ENCODE measurements at places on chromosomes 5 and 9.

DNA sequence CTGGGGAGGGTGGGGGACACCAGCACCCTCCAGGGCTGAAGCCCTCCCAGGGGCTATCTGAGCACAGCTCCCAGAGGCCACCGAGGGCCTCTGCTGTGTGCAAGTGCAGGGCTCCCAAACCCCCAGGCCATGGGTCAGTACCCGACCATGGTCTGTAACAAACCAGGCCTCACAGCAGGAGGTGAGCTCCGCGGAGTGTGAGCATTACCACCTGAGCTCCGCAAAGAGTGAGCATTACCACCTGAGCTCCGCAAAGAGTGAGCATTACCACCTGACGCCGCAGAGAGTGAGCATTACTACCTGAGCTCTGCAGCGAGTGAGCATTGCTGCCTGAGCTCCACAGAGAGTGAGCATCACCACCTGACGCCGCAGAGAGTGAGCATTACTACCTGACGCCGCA lies 152.9 kb upstream of the IRX2 start:
- DNase-seq: no peak

GRCh38 chr9:134359493-134360179 lies 33.4 kb downstream of the RXRA start:
- no peak for DNase-seq

GRCh38 chr5:150085191-150085912 lies 1.0 kb downstream of the CSF1R start:
- DNase-seq: no peak

- no peak for DNase-seq
These were observed 40.3 kb upstream of the LRRC70 start for GRCh38 chr5:62538017-62538942.

DNA sequence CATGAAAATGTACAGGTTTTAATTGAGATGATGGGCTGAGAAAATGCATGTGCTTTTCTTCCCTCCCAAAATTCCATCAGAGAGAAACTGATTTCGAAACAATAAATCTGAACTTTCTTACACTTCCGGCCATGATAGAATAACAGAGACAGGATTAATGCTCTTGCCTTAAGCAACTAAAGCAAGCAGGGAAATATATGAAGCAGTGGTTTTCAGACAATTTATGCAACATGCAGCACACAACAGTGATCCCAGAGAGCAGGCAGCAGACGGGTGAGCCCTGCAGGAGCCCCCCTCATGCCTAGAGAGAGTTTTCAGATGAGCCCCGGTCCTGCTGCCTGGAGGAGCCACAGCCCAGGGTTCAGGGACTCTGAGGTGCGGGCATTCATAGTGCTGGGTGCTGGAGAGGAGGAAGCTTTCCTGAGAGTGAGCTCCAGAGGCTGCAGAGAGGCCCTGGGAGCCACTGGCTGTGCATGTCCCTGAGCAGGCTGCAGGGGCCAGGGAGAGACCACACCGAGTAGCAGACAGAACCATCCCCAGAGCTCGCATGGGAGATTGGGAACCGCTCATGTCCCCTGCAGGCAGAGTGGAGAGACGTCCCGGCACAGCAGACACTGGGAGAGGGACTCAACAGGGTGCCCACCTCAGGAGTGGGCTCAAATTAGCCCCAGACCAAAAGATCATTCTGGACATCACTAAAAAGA lies 143.5 kb downstream of the OLFM1 start:
- no peak for DNase-seq

GRCh38 chr5:33753704-33754103 lies 138.1 kb downstream of the ADAMTS12 start:
- DNase-seq: no peak

DNA sequence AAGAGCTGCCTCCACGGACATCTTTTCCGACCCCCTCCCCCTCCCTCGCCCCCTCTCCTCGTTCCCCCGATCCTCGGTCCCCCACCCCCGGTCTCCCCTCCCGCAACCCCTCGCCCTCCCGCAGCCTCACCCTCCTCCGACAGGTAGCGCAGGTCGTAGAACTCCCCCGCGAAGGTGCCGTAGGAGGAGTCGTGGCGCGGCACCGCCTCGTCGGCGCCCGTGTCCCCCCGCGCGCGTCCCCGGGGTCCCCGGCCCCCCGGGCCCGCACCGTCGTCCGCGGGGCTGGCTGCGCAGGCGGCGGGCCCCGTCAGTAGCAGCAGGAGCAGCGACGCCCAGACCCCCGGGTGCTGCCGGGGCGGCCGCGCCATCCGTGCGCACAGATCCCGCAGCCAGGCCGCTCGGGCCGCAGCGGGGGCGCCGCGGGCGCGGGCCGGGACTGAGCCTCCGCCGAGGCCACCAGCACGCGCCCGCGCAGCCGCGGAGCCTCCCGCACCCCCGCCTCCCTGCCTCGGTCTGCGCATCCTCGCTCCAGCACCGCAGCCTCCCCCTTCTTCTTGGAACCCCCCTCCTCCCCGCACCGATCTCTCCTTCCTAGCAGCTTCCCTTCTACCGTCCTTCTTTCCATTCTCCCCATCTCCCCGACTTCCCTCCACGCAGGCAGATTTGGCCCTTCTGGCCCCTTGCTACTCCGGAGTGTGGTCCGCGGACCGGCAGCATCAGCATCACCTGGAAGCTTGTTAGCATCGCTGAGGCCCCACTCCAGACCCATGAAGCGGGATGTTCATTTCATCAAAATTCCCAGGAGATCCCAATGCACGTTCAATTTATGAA lies at the start of gene FRRS1L:
Gene FRRS1L (minus strand): TSS at position 479 of the 831 bp plus-strand sequence. CDS start 111 bp downstream, at position 368.
- no peak for DNase-seq

DNA sequence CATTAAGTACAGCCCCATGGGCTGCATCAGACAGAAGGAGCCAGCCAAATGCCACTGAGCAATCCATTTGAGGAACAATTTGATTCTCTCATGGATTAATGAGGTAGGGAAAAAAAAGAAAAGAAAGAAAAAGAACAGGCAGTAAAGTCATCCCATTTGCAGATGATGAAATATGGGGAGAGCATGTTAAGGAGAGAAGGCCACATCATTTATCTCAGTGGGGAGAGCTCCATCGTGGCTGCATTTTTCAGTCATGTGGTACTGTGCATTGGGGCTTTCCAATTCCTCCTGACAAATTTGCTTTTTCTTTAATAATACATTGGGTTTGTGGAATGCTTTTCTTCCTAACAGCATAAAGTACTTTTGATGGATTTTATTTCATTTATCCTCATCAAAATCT lies 375.2 kb upstream of the TLE4 start:
- DNase-seq: no peak

DNA sequence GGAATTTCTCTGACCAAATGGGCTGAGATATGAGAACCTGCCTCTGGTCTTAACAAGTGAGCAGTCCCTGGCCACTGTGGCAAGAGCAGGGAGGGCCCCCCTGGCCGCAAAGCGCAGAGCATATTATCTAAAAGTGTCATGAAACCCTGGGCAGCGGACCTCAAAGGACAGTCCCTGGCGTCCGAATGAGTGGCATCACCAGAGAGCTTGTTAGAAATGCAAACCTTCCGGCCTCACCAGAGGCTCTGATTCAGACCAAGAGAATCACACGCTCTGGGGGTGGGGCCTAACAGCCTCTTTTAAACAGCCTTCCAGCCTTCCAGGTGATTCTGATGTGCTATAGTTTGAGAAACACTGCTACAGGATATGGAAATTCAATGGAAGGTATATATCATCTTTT lies 10.9 kb downstream of the PTPN3 start:
- no peak for DNase-seq

- no peak for DNase-seq
These were observed 66.7 kb upstream of the CAST start for GRCh38 chr5:96595300-96596090.

DNA sequence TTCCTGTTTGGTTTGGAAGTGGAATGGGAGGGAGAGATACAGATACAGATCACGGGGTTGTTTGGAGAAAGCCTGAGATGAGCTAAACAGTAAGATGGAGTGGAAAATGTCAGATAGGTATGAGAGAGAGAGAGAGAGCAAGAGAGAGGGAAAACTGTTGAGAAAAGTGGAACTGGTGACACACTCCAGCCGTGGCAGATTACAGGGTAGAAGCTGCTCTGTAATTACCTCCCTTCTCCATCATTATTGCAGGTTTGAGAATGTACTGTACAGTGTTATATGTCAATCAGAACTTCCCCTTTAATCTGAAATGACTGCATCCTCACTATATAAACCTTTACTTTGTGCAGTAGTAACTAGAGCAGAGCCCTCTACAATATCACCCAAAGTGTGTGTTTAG lies 74.5 kb upstream of the WWC1 start:
- no peak for DNase-seq
